Left ventricle myocardium inferior (tissue), 1 donor: ENCODE measurements at places on chromosomes 3 and 15. TPM values are rescaled to one million over a fixed set of nuclear protein-coding genes. Genes with fewer than 3 reads are reported as not detected.

DISP2 gene
- total RNA-seq: 3.0 TPM

ADAMTS17 gene
- 0.99 TPM for total RNA-seq

OR5K2 gene
- total RNA-seq: not detected

COLQ gene
- 14.9 TPM for total RNA-seq

ANKRD63 gene
- total RNA-seq: not detected

SEMA6D gene
- total RNA-seq: 12.4 TPM

FANCD2OS gene
- not detected for total RNA-seq

PIERCE2 gene
- 8.7 TPM for total RNA-seq

COL8A1 gene
- total RNA-seq: 16.4 TPM

CCK gene
- not detected for total RNA-seq

PFKFB4 gene
- total RNA-seq: 1.5 TPM

ENTPD3 gene
- total RNA-seq: 0.11 TPM

PIGB gene
- 2.8 TPM for total RNA-seq

TSEN2 gene
- 22.5 TPM for total RNA-seq

MORC1 gene
- total RNA-seq: not detected

B3GNT5 gene
- total RNA-seq: 2.1 TPM

ARRDC4 gene
- 11.8 TPM for total RNA-seq

LRRIQ4 gene
- not detected for total RNA-seq

GOLGA8J gene
- total RNA-seq: 0.41 TPM

GASK1A gene
- 1.6 TPM for total RNA-seq

ATP8B4 gene
- total RNA-seq: 2.5 TPM

RTP1 gene
- not detected for total RNA-seq

PARP9 gene
- 12.6 TPM for total RNA-seq

SMCO1 gene
- total RNA-seq: 73.0 TPM

ALDH1A3 gene
- total RNA-seq: 2.9 TPM

GOLGA8B gene
- total RNA-seq: 11.8 TPM

HRH1 gene
- 1.4 TPM for total RNA-seq

SLC15A2 gene
- total RNA-seq: 4.6 TPM

CNTN4 gene
- total RNA-seq: 1.2 TPM

UNC13C gene
- 0.22 TPM for total RNA-seq

ZNF80 gene
- total RNA-seq: not detected

GOLGA6L4 gene
- total RNA-seq: 1.1 TPM

C3orf49 gene
- not detected for total RNA-seq

RASL12 gene
- 12.9 TPM for total RNA-seq

CGGBP1 gene
- total RNA-seq: 48.5 TPM
